Activated T-cell treated with anti-CD3 and anti-CD28 coated beads, Interleukin-2, amount 50 U/mL, for 24 hours (primary cell): ENCODE measurements at places on chromosomes 5 and 9.

DNA sequence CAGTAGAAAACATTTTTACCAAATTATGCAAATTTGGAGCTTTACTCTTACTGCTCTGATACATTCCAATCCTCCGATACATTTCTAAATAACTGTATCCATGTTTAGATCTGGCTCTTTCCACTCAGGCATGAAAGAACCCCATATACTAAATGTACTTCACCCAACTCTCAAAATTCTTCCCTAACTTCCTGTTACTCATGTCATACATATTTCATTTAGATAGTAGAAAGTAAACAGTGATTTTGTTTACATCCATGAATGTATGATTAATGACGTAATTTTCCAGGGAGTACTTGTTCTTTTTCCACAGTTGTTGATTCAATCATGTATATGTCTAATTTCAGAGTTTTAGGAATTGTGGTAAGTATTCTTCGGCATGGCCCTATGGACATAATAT is 1426.5 kb upstream of the C9orf72 start:
- DNase-seq = no peak

GRCh38 chr9:120463765-120464164 is 116.2 kb downstream of the CDK5RAP2 start:
- no peak for DNase-seq

- DNase-seq = no peak
Observed at GRCh38 chr5:134046801-134047686, 42.3 kb upstream of the VDAC1 start.

GRCh38 chr5:43652537-43653302 is 49.7 kb downstream of the NNT start:
- no peak for DNase-seq

DNA sequence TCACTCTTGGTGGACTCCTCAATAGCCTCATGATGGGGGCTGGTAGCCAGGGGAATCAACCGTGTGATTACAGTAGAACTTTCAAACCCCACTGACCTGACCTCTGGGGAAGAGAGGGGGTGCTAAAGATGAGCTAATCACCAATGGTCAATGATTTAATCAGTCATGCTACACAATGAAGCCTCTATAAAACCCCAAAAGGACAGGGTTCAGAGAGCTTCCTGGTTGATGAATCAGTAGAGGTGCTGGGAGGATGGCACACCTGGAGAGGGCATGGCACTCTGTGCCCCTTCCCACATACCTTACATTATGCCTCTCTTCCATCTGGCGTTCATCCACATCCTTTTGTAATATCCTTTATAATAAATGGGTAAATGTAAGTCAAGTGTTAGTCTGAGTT is 8.9 kb upstream of the SH3TC2 start:
- no peak for DNase-seq

DNA sequence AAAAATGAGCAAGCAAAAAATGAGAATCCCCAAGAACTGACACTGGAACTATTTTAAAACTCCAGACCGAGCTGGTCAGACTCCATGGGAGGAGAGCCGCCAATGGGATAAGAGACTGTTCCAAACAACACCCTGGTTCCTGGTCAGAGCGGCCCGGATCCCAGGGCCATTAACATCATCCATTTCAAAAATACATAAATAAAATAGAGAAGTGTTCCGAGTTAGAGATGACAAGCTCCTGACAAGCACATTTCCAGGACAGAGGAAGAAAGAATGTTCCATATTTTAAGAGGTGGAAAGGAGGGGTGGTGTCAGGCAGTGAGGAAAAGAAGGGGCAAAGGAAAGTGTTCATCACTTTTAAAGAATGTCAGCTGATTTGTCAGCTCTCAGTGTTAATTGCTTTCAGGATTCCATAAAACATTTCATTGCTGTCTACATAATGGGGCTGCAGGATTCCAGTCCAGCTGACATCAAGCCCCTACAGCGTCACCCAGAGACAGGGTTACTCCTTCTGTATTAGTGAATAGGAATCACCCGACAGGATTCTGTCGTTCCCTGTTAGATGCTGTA is 202.5 kb upstream of the TRIM32 start:
- DNase-seq = no peak

DNA sequence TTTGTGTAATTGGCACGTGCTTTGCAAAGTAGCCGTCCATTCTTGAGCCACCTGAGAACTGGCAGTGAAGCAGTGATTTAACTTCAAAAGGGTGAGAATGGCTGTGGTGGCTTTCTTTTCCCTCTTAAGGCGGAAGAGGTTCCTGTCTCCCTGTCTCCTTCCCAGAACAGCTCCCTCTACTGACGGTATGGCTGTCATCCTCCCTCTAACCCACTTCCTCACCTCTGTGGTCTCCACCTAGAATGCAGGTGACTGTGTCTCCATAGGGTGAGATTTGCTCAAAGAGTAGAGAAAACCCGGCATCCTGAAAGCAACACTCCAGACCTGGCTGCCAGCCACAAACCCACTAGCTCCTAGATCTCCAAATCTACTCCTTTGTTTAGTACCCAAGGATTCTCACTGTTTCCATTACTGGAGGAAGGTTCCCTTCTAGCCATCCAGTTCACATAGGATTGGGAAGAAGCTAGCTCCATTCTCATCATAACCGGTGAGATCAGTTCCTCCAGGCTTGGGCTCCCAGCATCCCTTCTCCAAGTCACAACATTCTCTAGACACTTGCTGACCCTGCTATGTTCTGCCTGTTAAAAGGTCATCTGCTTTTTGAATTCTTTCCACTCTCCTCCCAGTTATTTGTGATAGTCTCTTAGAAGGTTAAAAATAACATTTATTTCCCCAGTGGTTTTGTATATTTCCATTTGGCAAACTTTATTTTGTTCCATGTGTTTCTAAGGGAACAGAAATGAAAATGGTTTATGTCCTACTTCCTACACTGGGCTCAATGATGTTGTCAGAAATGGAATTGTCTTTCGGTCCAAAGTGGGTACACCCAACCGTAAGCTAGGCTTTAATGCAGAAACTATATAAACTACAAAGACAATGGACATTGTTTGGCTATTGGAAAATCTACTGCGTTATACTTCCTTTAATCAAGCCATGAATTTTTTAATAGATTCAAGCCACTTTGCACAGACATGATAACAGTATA is 269.4 kb downstream of the CWC27 start:
- DNase-seq = no peak

GRCh38 chr5:55749387-55749786 is 11.5 kb downstream of the DDX4 start:
- no peak for DNase-seq

- no peak for DNase-seq
Observed at GRCh38 chr9:16175461-16175860, 622.6 kb downstream of the CCDC171 start.

DNA sequence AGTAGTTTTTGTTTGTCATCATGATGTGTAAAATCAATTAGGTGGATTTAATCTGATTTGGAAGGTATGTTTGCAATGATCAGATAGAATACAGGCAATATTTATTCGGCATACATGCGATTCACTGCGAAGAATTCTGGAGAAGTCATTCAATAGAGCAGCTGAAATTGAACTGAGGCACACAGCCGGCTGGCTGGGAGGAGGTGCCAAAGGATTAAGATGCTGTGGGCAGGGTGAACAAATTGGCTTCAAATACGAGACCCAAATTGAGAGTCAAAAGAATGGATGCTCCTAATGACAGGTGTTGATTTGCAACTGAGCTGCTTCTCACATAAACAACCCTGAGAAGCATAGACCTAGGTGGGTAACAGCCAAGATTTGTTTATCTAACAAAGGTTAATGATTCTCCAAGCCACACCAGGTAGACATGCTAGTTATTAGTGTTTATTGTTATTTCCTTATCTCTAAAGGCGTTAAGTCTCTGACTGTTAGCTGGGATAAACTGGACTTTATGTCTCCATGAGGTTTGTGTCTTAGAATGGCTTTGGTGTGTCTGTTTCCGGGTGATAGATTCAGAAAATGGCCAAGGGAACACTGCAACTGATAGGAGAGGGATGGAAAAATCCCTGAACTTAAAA is 55.3 kb upstream of the CLINT1 start:
- DNase-seq = no peak

GRCh38 chr5:23072179-23072578 is 219.0 kb upstream of the CDH12 start:
- DNase-seq = no peak

DNA sequence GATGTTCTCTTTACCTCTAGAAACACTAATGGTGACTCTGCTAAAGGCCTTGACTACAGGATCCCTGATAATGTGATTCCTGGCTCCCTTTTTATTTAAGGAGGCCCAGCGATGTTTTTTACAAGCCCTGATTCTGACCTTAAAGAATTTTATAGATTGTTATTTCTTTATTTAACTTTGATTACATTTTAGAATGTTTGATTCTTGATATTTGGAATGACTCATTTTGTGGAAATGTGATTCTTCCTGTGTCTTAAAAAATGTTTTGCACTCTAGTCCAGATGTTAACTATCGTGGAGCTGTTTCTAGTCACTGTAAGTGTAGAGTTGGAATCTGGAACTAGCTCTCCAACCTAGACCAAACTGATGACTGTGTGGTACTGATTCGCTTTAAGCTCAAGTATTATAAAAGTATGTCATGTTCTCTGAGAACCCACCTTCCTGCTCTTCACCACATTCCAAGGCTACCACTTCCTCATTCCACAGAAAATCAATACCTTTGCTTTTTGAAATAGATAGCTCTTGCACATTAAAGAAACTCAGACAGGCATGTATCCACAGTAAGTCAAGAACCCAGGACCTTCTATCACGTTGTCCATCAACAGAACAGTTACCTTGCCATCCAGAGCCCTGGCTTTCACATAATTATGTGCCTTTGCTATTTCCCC is 65.2 kb downstream of the JMY start:
- DNase-seq = no peak

- DNase-seq = no peak
Observed at GRCh38 chr9:134053941-134054761, 13.7 kb downstream of the BRD3 start.

- DNase-seq = no peak
Observed at GRCh38 chr5:157544623-157544989, 31.0 kb downstream of the ADAM19 start.

DNA sequence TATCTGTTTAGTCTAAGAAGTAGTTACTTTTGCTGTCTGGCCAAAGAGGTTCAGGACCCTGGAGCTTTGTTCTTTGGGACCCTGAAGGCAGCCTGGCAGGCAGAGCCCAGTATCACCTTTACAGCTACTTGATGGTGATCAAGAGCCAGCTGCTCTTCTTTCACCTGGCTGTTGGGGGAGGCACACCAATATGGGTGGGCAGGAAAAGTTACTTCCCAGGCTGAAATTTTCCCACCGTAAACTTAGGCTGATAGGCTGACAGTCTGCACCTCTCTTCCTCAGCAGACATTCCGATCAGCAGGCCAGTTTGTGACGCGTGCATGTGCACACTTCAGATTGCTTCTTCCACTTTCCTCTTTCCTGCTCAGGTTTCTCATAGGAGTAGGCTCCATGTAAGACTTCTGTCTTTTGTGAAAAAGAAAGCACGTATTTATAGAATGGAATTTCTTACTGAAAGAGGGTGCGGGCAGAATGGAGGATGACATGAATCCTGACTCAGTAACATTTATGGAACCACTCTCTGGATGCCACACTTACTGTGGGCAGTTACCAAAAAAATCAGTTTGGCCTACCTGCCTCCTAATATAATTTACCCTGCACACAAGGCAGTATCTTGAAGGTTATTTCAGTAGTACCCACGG is 223.9 kb upstream of the DMRT1 start:
- DNase-seq = no peak

DNA sequence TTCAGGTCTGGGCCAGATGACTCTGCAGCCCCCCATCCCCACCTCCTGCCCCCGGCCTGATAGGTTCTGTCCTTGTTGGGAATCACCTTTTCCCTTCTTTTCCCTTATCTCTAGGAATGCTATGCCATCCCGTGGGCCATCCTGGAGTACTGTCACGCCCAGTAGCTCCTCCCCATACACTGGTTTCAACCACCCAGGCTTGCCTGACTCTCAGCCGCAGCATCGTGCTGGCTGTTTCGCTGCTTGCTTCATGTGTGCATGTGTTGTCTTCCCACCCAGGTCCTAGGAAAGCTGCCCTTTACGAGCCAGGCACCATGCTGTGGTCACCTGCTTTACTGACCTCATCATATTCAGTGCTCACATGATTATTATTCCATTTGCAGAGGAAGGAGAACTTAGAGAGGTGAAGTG is 71.8 kb downstream of the ANGPTL2 start:
- no peak for DNase-seq

- no peak for DNase-seq
Observed at GRCh38 chr5:127423173-127423798, 94.2 kb upstream of the PRRC1 start.

GRCh38 chr5:135107986-135108385 is 74.0 kb upstream of the PITX1 start:
- no peak for DNase-seq

- DNase-seq = no peak
Observed at GRCh38 chr9:126842220-126842842, 18.1 kb upstream of the ZBTB34 start.

DNA sequence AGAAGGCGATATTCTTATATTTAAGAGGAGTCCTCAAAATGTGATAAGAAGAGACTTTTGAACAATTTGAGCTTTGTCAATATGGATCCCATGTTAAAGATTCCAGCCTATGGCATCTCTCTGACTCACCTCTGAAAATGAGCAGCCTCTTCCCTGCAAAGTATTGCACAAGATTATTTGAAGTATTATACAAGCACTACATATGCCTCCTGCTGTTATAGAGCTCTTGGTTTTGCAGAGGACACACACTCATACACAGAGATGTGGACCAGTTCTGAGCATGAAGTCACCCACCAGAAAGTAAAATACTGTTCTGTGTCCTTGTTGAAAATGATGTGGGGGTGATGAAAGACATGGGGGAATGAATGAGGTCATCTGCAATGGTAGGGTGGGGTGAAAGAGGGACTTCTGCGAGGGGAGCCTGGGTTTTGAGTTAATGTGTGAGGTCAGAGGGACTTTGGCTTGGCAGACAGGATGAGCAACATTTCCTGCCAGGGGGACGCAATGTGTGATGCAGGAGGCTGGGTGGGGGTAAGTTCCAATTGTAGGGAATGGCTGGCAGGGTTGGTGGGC is 25.8 kb downstream of the FBXL7 start:
- no peak for DNase-seq

- no peak for DNase-seq
Observed at GRCh38 chr5:69284203-69284602, 48.4 kb downstream of the CCDC125 start.
